ENCODE measurements at places on chromosomes 11 and 22.
A peak's percentile ranks its signal among the peaks of the same experiment; 100 is the strongest.

- DNase-seq, result no peak
Measured at GRCh38 chr11:126080161-126080941, 17.7 kb upstream of the CDON start.

DNA sequence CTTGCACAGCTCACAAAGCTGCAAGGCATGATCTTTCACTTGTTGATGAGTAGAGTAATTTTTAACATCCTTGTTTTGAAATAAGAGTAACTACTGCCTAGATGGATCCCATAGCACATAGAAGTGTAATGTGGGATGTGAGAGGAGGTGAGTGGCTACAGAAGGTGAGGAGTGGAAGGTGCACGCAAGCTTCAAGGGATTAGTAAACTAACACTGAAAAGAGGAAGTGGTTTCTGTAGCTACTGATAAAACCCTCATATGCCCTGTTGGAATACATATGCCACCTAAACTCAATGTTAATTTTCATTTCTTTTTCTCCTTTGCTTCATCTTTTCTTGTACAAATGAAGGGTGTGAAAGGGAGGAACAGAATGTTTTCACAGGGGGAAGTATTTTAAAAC, 22.0 kb upstream of the CTSC start:
- DNase-seq, result no peak

DNA sequence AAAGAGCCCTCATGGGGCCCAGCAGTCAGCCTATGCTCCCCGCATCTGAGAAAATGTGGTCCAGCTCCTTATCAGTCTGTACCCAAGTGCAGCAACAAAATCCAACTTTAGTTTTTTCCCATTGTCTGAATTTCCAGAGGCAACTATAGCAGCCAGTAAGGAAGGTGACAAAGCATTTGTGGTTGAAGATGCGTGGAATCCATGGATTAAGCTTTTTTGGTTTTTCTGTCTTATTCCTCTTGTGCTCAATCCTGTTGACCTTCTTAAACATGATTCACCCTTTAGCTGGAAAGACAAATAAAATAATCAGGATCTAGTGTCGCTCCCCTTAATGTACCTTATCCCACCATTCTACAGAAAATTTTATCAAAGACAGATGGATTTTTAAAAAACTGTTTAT, 14.3 kb downstream of the GDPD4 start:
- DNase-seq, result no peak

DNA sequence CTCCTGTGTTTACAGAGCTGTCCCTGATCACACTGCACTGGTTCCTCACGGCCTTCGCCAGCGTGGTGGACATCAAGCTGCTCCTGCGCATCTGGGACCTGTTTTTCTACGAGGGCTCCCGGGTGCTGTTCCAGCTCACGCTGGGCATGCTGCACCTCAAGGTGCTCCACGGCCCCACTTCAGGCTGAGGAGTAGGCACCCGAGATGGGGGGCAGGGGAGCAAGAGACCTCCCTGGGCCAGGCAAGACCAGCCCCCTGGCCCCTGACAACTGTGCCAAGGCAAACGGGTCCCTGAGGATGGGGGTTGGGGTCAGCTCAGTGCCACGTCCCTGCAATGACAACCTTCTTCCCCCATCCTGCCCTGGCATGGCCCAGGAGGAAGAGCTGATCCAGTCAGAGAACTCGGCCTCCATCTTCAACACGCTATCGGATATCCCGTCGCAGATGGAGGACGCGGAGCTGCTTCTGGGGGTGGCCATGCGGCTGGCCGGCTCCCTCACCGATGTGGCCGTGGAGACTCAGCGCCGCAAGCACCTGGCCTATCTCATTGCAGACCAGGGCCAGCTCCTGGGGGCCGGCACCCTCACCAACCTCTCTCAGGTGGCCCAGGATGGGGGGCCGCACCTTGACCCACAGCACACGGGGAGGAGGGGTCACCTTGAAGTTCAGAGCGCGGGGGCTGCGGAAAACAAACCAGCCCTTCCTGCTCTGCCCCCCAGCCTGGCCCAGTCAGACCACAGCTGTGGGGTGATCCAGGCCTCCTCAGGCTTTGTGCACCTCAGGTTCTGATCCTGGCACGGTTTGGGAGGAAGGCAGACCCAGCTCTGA, 35.9 kb downstream of the SGSM3 start:
- DNase-seq, result no peak

GRCh38 chr11:8605971-8606563, 12.0 kb upstream of the STK33 start:
- no peak for DNase-seq

DNA sequence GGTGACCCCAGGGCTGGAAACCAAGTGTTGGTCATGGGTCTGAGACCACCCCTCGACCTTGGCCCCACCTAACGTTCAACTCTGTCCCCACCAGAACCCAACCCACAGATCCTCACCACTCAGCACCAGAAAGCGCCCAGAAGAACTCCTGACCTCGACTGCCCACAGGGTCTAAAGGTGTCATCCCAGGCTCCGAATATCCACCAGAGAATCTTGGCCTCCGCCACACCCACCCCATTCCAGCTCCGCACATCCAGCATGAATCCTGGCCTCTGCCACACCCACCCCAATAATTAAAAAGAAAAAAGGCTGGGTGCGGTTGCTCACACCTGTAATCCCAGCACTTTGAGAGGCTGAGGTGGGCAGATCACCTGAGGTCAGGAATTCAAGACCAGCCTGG, 1.3 kb downstream of the CERK start:
- DNase-seq, result no peak

- DNase-seq, result no peak
Measured at GRCh38 chr22:37193629-37194191, 5.7 kb upstream of the C1QTNF6 start.

- no peak for DNase-seq
Measured at GRCh38 chr11:122248939-122249338, 132.9 kb upstream of the BLID start.

DNA sequence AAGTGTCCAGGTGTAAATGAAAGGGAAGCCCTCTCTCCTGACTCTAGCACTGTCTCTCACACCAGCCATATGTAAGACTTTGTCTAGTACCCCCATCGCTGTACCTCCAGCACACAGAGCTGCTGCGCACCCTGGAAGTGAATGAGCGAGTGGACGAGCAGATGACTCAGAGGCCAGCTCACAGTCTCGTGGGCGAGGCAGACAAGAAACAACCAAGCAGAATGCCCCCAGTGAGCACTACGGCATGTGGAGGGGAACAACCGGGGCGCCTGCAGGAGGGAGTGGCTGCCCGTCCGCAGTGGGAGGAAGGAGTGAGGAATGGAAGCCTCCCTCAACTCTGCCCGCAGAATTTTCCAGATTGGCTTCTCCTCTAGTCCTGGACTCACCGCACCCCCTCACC, 46.4 kb downstream of the MCM5 start:
- no peak for DNase-seq

DNA sequence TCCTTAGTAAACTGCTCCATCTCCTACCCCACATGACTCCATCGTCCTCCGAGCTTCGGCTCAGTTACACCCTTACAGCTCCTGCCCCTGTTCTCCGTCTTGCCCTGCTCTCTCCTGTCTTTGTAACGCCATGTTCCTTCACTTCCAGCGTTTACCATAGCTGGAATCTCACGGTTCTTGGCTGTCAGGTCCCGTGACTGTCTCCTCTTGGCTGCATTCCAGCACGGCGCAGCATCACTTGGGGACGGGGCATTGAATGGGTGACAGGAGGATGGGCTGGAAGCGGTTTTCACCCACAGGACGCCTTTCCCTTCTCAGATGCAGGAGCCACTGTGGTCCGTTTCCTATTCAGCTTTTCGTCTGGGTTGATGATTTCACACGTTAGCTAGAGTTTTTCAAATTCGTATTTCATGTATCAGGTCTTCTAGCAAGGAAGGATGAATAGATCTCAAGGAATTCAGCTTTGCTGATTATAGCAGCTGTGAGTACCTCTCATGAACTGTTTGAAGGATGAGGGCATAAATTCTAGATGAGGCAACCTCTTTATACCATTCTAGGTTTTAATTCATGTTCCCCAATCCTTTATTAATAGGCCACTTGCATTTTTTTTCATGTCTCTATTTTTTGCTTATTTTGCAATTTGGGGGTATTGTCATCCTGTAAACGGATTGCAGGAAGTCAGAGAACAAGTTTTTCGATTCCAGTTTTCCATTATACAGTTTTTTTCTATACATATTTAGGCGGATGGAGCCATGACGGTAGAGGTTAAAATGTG, 29.1 kb downstream of the ZBED4 start:
- no peak for DNase-seq

- DNase-seq, result no peak
Measured at GRCh38 chr11:2128130-2128510, 11.1 kb downstream of the IGF2 start.

DNA sequence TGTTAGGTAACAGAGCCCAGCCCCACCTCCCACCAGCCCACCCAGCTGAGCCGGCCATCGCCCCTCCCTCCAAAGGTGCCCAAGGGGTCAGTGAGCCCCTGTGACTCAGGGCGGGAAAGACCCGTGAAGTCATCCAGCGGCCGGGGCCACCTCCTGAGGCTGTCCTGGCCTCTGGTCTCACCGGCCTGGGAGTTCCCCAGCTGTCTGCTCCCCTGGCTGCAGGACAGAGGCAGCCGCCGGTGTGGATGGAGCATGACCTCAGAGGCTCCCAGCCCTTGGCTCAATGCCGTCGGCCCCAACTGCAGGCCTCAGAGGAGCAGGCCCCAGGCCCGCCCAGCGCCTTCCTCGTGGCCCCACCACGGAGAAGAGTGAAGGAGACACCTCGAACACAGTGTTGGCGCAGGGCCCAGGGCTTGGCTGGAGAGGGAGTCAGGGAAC, 28.7 kb downstream of the RPL3 start:
- no peak for DNase-seq

DNA sequence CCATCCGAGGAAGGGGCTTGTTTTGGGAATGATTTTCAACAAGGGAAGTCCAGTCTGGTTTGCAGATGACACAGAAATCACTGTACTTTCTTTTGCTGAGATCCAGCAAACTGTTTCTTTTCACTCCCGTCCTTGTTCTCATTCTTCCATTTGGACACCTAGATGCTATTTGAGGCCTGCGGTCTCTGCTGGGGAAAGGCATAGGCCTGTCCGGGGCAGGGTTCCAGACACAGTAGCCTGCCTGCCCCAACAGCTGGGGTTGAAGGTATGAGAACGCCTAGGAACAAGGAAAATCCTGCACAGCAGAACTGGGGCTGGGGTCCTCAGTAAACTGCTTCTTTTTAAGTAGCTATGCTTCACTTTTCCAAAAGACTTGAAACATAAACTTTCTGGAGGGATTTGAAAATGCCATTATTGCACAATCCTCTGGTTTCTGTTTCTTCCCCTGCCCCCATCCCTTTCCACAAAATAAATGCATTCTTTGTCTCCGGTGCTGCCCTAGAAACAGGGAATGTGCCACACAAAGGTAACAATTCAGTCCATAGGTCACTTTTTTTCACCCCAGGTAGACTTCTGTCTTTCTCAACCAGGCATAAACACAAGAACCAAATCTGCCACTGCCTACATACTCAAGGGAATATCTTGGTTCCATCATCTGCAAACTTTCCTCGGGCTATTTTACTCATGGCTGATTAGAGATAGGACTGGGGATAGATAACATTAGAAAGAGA, 174.8 kb upstream of the MTMR2 start:
- no peak for DNase-seq

DNA sequence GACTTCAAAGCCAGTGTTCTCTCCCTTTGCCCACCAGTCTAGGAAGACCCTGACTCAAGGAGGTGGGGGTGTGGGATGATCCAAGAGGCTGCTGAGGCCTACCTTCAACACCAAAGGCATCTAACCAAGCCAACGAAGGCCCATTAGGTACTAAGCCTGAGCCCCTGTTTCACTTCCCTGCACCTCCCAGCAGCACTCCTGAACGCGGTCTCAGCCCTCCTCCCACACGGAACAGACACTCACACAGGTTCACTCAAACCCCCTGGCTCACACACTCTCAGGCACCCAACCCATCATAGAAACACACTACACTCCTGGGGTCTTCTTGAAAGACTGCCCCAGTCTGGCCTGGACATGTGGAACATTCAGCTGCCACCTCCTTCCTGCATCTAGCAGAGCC, 40.7 kb downstream of the SLC22A12 start:
- no peak for DNase-seq

DNA sequence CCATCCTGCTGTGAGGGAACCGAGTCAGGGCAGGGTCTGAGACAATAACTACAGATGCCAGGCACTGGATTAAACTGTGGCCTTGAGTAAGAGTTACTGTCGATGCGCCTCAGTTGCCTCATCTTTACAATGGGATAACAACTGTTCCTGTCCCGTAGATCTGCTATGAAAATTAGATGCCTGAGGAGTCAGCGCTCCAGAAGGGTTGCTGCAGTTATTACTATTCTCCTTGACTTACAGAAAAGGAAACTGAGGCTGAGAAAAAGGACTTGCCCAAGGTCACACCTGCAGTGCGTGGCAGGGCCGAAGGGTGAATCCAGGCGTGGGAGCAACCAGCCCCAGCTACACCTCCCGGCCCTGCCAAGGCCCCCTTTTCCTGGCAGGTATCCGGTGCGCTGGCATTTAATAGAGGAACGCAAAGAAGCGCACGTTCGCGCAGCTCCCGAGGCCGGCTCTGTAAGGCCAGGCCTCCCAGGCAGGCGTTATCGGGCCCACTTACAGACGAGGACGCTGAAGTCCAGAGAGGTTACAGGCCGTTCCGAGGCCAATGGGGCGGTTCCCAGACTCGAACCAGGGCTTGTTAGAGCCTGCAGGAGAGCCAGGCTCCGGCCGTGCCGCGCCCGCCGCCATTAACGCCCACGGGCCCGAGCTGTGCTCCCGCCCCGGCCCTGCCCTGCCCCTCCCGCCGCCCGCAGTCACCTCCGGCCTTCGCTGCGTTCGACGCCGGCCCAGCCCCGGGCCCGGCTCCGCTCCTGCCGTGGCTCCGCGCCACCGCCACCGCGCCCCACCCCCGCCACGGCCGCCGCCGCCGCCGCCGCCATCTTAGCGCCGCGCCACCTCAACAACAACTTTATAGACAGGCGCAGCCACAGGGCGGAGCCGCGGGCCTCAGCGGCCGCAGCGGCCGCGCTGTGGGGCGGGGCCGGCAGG, at the start of gene C11orf68:
C11orf68 (minus strand) TSS at position 852 of the 930 bp plus-strand sequence; CDS start at position 821, 31 bp downstream.
- no peak for DNase-seq

DNA sequence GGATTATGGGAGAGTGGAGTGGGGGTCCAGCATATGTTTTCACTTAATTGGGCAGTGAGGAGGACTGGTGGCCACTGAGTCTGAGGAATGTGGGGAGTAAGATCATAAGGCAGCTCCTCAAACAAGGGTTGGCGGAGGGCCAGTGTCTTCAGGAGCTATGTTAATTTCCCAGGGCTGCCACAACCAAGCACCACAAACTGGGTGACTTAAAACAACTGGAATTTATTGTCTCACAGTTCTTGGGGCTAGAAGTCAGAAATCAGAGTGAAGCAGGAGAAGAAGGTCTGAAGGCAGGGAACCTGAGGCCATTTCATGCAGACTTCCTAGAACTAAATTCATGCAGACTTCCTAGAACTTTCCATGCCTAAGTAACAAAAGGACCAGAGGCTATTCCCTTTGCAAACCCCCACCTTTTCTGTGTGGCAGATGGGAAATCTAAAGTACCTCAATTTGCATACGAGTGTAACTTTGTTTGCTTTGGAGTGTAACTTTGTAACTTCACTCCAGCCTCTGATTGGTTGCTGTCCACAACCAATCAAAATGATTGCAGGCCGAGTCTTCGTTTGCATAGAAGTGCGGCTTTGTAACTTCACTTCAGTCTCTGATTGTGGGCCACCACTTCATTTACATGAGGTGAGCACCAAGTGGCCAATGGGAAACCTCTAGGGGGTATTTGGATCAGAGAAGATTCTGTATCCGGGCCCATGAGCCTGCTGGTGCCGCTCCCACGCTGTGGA, 50.5 kb upstream of the ZBED5 start:
- DNase-seq, result no peak

GRCh38 chr11:67120881-67121710, 2.0 kb downstream of the KDM2A start:
- DNase-seq, result no peak

GRCh38 chr22:18156878-18157713, 7.1 kb downstream of the USP18 start:
- peak; percentile 15 for DNase-seq

Data from stimulated activated CD4-positive, alpha-beta T cell treated with anti-CD3 and anti-CD28 coated beads, Interleukin-1b, Interleukin-23, amount 100 ng/mL, for 4 hours (primary cell).